GM13977 (cell line): ENCODE measurements at places on chromosomes 5 and 9.

DNA sequence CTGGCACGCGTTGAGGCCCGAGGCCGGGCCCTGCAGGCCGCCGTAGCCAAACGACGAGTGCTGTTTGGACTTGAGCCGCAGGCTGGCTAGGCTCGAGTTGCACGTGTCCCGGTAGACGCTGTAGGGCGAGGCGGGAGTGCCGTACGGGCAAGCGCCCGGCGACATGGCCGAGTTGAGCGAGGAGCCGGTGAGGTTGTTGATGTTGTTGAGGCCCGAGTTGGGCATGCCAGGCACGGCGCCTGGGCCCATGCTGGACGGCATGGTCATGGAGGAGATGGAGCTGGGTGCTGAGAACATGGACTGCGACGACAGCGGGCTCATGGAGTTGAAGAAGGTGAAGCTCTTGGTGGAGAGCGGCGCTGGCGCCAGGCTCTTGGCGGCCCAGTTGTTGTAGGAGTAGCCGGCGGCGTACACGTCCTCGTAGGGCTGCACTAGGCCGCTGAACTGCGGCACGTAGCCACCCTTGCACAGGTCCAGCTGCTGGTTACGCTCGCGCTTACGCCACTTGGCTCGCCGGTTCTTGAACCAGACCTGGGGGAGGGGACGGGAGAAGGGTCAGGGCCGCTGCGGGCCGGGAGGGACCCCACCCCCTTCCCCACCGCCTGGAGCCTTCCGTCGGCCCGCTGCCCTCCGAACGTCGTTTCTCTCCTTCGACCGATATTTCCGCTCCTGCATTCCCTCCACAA, 5.1 kb downstream of the PITX1 start:
- no peak for DNase-seq

GRCh38 chr5:72151646-72152045, 44.4 kb downstream of the MAP1B start:
- no peak for DNase-seq

- no peak for DNase-seq
These were observed 126.4 kb upstream of the ICE1 start for GRCh38 chr5:5296051-5296450.

DNA sequence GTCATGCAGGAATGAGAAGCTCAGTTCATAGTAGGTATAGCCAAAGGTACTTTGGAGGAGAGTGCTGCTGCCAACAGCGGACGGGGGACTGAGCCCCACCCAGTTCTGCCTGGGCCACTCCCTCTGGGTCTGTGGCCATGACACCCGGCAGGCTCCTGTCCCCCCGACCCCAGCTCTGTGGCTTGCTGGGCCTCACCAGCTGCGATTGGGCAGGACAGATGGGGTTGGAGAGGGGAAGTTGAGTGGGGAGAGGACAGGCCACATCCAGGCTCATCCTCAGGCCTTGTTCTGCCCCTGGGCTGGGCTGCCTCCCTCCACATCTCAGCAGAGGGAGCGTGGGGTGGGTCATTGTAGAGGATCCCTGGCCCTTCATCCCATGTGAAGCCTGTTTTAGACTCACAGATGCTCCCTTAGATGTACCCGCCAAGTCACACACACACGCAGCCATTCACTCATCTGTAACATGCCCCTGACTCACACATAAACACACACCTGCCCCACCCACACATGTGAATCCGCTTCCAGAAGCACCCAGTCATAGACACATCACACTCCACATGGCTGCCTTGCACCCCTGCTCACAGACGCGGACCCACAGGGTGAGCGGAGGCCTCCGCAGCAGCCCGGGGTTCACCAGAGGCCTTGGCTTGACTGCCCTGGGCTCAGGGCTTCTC, 48.8 kb downstream of the NTNG2 start:
- no peak for DNase-seq

GRCh38 chr5:109911731-109912130, 222.0 kb downstream of the MAN2A1 start:
- DNase-seq: no peak

GRCh38 chr9:88421348-88421747, 33.1 kb downstream of the SPIN1 start:
- no peak for DNase-seq

- no peak for DNase-seq
These were observed 2.3 kb downstream of the CRB2 start for GRCh38 chr9:123358181-123358905.

- DNase-seq: no peak
These were observed 23.8 kb downstream of the MACROH2A1 start for GRCh38 chr5:135375040-135375793.

- no peak for DNase-seq
These were observed 90.3 kb downstream of the SH3GL2 start for GRCh38 chr9:17669206-17669605.

DNA sequence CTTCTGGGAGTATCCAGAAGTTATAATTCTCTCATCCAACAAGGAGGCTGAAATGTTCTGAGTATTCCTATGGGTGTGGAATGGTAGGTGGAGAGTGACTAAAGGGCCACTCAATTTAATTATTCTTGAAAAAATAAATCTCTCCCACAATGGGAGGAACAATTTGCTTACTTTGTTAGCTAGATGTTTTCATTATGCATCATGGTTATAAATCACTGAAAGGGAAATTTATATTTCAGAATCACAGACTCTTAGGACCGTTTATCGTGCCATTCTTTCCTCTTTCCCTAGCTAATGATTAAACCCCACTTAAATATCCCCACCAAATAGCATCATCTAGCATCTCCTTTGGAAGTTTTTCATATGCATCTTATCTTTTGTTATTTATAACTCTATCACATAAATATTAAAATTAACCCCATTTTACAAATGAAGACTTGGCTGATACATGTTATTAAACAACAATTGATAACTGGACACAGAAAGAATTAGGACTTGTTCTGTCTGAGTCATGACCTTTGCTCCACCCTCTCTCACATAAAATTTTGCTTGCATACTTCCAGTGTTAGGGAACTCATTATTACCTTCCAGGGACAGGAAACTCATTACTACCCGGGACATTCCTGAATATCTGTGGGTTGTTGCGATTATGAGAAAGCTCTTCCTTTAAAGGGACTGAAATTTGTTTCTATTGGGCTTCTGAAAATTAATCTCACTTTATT, 94.9 kb upstream of the NMUR2 start:
- DNase-seq: no peak

DNA sequence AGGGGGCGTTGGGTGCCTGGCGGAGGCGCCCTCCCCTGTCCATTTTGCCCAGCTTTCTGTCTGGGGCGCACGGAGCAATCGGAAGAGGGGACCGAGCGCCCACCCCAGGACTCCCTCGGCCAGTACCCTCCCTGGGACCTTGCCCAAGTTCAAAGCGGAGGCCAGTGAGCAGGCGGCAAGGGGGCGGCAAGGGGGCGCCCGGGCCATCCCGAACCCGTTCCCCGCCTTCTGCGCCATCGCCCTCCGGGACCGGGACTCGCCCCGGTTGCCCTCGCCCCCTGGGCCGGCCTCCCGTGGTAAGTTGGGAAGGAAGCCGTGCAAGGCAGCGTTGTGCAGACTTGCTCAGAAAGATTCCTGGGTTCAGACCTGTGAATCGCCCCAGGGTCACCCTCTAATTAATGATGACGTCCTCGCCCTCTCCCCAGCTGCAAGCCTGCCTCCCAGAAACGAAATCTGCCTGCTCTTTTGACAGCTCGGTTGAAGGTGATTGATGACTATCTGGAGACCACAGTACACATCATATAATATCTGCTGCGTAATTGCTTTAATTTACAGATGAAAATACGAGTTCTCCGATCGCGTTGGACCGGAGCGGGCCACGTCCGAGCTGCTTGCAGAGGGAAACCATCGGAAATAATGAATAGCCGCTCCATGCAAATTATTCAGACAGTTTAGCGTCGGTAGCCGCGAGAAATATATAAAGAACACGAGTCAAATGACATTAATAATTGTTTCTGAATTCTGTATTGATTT, 1.4 kb upstream of the IRX4 start:
- DNase-seq: no peak

- DNase-seq: no peak
These were observed 70.7 kb upstream of the SHISAL2B start for GRCh38 chr5:64619609-64620008.

DNA sequence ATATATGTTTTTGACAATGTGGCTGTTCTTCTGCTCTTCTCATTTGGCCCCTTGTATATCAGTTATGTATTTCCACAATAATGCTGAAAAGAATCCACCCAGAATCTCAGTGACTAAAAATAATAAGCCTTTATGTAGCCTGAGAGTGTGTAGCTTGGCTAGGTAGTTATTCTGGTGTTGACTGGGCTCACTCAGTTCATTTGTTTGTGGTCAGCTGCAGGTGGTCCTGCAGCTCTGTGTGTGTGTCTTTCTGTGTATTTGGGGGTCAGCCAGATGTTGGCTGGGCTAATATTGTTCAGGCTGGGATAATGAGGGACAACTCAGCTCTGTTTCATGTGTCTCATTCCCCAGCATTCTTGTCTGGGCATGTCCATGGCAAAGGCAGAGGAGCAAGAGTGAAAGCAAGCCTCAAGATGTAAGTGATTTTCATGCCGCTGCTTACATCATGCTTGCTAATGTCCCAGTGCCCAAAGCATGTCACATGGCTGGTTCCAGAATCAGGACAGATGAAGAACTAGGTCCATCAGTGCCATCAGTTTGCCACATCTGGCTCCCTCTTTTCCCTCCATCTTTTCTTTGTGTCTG, 162.8 kb downstream of the KCTD16 start:
- DNase-seq: no peak
